ENCODE measurements at places on chromosomes 6 and 20.
A peak's percentile ranks its signal among the peaks of the same experiment; 100 is the strongest.

GRCh38 chr6:38805127-38805655 is 90.1 kb downstream of the DNAH8 start:
- no peak for DNase-seq

DNA sequence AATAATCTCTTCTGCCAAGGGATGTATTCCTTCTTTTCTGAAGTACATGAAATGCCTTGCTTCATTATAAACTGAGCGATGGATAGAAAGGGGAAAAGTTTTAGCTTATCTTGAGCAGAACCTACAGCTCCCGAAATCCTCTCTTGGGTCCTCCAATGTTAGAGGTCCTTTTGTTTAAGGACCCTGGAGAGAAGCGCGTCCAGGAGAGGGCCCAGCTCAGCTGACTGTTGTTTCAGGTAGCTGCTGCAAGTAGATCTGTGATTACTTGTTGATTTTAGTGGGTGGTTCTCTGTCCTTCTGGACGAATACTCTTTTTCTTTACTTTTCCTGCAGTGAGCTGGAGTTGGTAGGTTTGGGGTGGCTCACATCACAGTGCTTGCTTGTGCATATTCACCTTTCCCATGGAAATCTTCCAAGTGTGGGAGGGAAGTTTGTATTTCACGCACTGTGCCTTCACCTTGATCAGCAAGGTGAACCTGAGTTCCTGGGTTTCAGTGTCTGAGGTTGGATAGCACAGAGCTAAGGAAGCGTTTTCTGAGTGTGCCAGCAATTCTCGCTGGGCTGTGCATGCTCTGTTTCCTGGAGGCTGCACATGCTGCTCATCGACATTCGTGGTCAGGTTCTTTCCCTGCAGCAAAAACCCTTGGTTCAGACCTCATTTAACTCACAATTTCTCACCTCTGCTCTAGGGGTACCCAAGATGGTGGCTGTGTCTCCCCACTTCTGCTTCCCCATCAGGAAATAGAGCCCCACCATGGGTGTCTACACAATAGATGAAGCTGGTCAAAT is 176.3 kb downstream of the JARID2 start:
- DNase-seq, result no peak

GRCh38 chr6:11909696-11910132 is 102.4 kb upstream of the HIVEP1 start:
- DNase-seq, result no peak

DNA sequence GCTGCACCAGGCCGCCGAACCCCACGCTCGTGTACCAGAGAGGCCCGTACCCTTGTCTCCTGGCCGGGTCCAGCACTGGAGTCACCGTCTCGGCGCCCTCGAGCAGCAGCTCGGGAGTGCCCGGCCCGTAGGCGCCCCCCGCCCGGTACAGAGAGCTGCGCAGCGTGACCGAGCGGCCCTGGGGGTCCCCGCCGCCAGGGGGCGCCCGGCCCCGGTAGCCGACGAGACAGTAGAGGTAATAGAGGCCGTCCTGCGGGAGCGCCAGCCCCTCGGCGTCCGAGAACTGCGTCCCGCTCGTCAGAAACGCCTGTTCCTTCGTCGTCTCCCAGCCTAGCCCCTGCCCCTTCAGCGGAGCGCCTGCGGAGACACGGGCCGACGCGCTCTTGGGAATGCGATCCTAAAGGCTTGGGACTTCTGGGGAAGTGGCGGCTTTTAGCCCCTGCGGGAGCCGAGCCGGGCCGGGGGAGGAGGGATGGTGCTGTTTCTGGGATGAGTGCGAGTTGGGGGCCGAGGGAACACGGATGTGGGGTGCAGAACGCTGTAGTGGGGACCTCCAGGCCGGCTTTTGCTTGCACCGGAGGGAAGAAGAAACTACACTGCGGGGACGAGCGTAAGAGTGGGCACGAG is 1.3 kb downstream of the LTB start:
- peak; percentile 65 for DNase-seq

DNA sequence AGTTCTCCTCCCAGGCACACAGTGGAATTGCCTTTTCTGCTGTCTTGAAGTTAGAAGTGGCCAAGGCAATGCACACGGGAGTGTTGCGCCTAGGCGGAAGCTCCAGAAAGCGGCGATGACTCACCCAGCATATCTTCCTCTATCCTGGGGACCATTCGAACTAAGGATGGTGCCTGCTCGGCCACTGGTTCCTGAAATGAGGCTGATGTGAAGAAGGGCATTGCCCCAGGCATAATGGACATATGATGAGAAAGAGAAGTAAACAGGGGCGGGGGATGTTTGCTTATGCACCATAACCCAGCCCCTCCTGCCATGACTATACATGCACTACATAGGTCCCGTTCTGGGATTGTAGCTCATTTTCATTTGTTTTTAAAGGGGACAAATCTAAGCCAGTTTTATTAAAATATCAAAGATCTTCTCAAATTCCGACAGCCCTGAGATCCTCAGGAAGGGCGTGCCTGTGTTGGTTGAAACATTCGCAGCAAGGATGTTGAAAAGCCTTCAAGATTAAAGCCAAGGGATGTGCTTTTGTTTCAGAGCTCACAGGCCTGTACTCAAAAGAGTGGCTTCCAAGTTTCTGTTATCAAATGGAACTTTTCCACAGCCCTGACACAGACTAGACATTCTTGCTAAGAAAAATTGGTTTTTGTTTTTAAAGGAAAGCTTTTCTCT is 218.5 kb downstream of the LY86 start:
- DNase-seq, result no peak

DNA sequence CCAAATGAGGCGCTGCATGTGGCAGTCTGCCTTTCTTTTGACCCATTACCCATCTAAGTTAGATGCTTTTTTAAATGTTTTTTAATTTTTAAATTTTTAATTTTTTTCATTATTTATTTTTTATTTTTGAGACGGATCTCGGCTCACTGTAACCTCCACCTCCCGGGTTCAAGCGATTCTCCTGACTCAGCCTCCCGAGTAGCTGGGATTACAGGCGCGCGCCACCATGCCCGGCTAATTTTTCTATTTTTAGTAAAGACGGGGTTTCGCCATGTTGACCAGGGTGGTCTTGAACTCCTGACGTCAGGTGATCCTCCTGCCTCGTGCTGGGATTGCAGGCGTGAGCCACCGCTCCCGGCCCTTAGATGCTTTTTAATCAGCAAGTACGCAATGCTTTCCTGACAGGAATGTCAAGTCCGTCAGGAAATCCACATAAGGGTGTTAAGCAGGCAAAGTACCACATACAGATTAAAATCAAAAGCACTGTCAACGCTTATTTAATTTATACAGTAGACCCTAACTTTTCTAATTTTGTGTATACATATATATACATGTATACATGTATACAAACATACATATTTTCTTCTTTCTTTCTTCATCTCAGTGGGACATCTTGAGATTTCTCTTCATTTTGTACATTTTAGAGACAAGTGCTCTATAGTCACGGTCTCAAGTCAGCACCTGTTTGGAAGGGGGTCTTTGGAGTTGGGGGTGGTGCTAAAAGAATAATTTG is 995 bp upstream of the GSTA4 start:
- peak; percentile 45 for DNase-seq

DNA sequence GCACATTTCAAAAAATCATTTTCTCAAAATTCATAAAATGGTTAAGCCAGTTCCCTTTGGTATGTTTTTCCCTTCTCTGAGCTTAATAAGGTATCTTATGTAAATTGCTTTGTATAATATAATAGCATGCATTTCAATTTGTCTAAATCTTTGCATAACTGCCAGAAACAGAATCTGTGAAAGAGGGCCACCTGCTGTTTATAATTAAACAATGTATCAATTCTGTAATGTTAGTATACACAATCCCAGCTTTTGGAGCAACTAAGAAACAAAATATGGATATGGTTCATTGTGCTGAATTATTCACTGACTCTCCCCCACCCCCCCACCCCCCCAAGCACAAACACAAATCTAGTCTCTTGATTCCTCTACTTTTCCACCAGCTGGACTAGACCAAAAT is 54.8 kb downstream of the GPX5 start:
- no peak for DNase-seq

- no peak for DNase-seq
Observed at GRCh38 chr6:35088281-35089215, 52.6 kb downstream of the TCP11 start.

GRCh38 chr6:73929405-73929804 is 233.4 kb downstream of the CD109 start:
- DNase-seq, result no peak

GRCh38 chr20:259981-260380 is 2.5 kb downstream of the DEFB132 start:
- DNase-seq, result no peak

DNA sequence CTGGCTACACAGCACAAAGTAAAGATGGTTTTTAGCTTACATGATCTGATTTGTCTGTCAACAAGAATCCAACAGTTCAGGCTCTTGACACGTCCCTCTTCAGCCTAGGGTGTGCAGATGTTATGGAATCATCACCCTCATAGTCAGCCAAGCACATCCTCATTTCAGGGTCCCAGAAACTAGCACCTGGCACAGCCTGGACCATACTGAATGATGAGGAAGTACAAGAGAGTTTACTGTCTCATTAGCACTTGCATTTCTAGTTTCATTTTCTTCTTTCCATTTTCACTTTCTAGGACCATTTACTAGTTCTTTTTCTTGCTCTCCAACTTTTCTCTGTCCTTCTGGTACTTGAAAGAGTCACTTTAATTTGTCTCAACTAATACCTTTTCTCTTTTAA is 6.5 kb downstream of the RIPOR2 start:
- DNase-seq, result no peak

DNA sequence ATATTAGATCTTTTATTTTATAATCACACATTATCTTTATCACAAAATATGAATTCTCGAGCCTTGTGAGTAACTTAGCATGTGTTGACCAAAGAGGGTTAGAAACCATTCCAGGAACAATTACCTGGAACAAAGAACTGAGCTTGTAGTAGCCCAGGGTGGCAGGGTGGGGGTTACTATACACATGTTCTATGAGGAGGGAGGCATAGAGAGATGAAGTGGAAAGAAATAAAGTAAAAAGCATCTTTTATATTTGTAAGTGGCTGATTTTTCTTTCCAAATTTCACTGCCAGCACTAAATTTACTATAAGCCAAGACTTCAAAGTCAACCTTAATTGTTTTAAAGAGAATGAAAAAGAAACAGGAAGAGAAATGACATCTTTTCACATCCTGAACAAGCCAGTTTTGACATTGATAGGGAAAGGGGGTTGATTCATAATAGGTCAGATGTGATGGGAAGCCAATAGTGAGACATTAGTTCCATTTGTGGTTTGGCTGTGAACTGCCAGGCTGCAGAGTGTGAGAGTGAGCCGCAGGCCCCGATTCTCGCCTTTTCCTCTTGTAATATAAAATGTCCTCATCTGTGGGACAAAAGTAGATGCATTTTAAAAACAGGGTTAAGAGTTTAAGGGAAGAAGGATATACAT is 52.7 kb upstream of the MYB start:
- DNase-seq, result no peak

DNA sequence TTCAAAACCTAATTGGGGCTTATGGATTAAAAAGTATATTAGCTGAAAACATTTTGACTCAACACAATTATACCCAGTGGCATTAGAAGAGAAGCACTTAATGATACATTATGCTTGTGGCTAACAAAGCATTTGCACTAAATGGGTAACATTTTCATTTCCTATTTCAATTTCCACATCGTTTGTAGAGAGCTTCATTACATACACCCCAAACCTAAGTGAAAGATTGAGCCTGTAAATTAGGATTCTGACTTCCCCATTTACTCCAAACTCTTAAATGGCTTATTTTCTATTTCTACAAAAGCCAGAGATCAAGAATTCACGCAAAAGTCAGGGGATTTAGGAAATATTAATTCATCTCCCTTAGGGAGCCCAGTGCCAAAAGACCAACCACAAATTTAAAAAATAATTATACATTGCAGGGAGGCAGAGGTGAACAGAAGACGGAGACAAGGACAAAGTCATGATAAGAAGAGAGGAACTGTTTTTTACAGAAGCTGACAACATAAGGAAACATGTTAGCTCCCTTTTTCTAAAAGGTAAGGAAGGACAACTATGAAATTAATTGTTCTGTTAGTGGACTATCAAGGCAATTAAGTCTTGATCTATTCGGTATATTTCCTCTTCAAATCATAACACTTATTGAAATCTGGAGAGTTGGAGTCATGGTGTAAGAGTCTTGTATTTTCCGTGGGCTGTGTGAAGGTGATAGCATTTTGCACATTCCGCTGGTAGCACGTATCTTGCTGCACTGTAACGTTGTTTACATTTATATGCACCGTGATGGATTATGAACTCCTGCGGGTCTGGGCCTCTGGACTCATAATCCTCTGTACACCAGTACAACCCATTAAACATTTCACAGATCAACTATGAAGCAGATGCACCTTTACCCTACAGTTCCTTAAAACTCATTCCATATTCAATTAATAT is 24.8 kb upstream of the EZR start:
- no peak for DNase-seq

DNA sequence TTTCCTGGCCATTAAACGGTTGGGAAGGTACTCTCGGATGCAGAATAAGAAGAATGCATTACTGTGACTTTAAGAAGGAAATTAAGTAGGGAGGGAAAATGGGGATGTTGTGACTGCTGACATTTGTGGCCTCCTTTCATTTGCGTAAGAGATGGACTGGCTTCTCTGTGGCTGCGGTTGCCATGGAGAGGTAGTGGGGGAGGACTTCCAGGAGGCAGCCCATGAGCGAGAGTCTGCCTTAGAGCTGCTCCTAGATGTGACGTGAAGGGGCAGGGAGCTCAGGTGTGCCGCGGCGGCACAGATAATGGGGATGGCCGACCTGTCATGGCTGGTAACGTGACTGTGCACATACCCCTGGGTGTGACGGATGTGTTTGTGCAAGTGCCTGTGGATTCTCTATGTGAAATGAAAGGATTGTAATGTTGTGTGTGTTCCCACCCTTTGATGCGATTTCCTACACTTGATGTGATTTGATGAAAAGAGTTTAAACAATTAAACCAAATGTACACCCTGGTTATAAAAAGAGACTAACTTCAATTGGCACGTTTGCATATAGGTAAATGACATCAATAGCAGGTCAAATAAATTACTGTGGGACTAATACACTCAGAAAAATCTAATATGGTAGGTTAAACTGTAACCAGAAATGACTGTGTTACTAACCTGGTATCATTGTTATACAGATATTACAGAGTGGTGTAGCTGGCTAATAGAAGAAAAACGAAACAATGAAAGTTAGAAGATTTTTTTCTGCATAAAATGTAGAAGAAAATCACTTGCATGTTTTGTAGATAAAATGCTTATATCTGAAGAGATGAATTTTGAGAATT is 48.9 kb downstream of the HIVEP1 start:
- DNase-seq, result no peak

DNA sequence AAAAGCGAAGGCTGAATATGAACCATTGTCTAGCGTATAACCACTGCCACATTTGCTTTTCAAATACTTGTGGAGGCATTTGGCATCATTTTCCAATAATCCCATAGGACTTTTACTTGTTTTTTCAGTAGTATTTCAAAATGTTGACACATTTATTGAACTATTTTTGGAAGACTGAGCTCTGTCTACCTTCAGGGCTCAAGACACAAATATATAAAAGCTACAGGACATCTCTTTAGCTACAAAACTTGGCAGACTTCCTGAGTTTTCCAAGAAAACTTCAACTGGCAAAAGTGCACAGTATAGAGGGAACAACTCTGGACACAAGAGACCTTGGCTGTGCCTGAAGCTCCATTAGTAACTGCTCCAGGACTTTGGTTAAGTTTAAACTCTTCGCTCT is 13.4 kb downstream of the EPB41L2 start:
- no peak for DNase-seq
